ENCODE measurements at places on chromosomes 7 and 10. TPM values are rescaled to one million over a fixed set of nuclear protein-coding genes. Genes with fewer than 3 reads are reported as not detected.

- DNase-seq: no peak
Measured at GRCh38 chr10:77949167-77949566, 22.6 kb upstream of the DLG5 start.

- DNase-seq: no peak
Measured at GRCh38 chr7:63042730-63043511, 955.7 kb upstream of the ZNF722 start.

- no peak for DNase-seq
Measured at GRCh38 chr10:78953113-78953798, 115.5 kb upstream of the ZMIZ1 start.

DNA sequence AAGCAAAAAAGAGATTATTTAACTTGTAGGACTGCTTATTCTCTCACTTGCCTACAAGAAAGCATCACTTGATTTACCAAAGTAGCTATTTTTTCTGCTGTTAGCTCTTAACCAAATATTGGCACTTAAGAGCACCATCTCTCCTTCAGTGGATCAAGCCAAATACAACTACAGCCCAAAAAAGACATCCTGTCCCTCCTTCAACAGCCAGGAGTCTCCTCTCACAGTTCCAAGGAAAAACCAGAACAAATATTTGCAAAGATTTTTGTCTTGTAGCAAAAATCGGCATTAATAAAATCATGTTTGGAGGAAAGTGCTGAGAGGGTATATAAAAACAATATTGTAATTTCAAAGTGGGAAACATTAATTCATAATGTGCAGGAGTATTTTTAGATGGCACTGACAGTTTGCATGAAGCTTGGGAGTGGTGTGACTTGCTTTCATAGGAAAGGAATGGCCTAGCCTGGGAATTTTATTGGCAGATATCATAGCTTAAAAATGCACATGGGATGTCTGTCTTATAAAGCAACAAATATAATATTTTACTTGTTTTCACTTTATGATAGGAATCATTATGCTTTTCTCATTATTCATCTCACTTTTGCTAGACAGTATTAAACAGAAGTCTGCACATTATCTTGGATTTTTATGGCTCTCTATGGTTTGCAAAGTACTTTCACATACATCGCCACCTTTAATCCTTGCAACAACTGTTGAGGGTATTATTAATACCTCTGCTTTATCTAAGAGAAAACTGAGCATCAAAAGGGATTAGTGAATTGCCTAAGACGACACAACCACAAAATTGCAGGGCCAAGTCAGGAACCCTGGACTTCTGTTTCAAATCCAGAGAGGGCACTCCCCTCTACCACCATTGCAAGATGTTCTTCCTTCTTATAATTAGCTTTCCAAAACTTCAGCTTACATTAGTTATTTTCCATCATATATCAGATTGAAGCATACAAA, 103.5 kb downstream of the AGMO start:
- no peak for DNase-seq

GRCh38 chr10:98255146-98255877, 12.7 kb downstream of the LOXL4 start:
- no peak for DNase-seq

DNA sequence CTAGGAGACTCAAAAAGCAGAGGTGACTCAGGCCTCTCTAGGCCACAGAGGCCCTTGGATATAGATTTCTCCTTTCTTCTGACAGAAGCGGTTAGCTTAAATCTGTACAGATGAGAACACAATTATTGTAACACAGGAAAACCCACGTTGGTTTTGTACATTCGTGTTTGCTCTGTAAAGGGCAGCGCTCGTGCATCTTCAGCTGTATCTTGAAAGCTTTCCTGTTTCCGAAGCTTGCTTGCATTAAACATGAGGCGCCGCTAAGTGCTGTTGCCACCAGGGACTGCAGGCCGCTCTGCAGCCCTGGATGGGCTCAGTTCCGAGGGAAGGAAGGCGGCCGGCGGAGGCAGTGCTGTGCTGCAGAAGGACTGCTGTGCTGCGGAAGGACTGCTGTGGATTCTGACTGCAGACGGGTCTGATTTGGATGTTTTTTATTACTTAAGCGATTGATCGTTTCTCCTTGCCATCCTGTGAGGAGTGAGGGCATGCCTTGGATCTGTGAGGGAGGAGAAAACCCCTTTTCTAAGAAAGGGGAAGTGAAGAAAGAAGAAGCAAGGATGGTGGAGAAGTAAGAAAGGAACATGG, 53.3 kb downstream of the FHIP2A start:
- no peak for DNase-seq

- no peak for DNase-seq
Measured at GRCh38 chr7:134088199-134088598, 38.9 kb upstream of the LRGUK start.

Gene SLC16A9
- not detected for total RNA-seq

Gene RBAK
- 23.9 TPM for total RNA-seq

Gene GARIN1A
- 3.6 TPM for total RNA-seq

Gene CUZD1
- total RNA-seq: 3.9 TPM

Gene FBXW4
- total RNA-seq: 106 TPM
